ENCODE measurements at places on chromosomes 7 and 10. TPM values are rescaled to one million over a fixed set of nuclear protein-coding genes. Genes with fewer than 3 reads are reported as not detected.

- H3K27ac ChIP-seq = no peak overlapping the region
- H3K4me3 ChIP-seq = no peak overlapping the region
- H3K4me1 ChIP-seq = peaks cover 6% of the 10 kb centered on the region
- no peaks in the 10 kb centered on the region for H3K27me3 ChIP-seq
Measured at GRCh38 chr10:60497364-60497763, 107.7 kb upstream of the ANK3 start.

- H3K4me3 ChIP-seq = peak overlapping the region; percentile 68
- no peaks in the 10 kb centered on the region for H3K36me3 ChIP-seq
- no peak for DNase-seq
- H3K27me3 ChIP-seq = no peaks in the 10 kb centered on the region
- H3K27ac ChIP-seq = peak overlapping the region; percentile 93
Measured at GRCh38 chr7:18494821-18495408, 634 bp upstream of the HDAC9 start.

- peak overlapping the region; percentile 38 for H3K27ac ChIP-seq
- no peak for DNase-seq
- H3K4me3 ChIP-seq = no peak overlapping the region
- H3K4me1 ChIP-seq = peaks cover 18% of the 10 kb centered on the region
- peaks cover 4% of the 10 kb centered on the region for H3K27me3 ChIP-seq
Measured at GRCh38 chr10:88893611-88894010, 13.6 kb downstream of the STAMBPL1 start.

The MARCHF5 gene
- 32.2 TPM for total RNA-seq

The SPDYE6 gene
- total RNA-seq = not detected

- H3K27ac ChIP-seq = no peak overlapping the region
- H3K27me3 ChIP-seq = no peaks in the 10 kb centered on the region
- H3K36me3 ChIP-seq = no peaks in the 10 kb centered on the region
Measured at GRCh38 chr10:672992-673391, 16.5 kb downstream of the DIP2C start.

- no peak overlapping the region for H3K27ac ChIP-seq
- no peak for DNase-seq
- no peak overlapping the region for H3K4me3 ChIP-seq
- H3K4me1 ChIP-seq = no peaks in the 10 kb centered on the region
- H3K36me3 ChIP-seq = no peaks in the 10 kb centered on the region
Measured at GRCh38 chr7:48832303-48832845, 92.0 kb upstream of the CDC14C start.

The FGFR2 gene
- 0.36 TPM for total RNA-seq

DNA sequence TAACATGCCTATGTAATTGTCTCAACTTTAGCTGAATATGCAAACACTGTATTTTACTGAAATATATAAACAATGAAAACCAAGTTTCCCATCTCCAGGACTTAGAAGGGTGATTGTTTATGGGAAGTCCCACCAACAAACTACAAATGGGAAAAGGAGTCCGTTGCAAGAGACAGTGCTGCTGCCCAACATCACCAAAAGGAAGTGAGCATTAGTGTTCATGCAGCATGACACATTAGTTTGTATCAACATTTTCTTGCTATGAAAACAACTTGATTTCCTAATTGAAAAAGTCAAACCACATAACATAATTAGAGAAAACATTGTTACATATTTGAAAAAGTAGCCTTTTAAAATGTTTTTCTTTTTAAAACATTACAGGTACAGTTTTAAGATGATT lies 138.5 kb downstream of the ZNF438 start:
- H3K4me3 ChIP-seq = no peak overlapping the region
- H3K36me3 ChIP-seq = no peaks in the 10 kb centered on the region
- no peaks in the 10 kb centered on the region for H3K4me1 ChIP-seq
- no peaks in the 10 kb centered on the region for H3K27me3 ChIP-seq
- DNase-seq = no peak

DNA sequence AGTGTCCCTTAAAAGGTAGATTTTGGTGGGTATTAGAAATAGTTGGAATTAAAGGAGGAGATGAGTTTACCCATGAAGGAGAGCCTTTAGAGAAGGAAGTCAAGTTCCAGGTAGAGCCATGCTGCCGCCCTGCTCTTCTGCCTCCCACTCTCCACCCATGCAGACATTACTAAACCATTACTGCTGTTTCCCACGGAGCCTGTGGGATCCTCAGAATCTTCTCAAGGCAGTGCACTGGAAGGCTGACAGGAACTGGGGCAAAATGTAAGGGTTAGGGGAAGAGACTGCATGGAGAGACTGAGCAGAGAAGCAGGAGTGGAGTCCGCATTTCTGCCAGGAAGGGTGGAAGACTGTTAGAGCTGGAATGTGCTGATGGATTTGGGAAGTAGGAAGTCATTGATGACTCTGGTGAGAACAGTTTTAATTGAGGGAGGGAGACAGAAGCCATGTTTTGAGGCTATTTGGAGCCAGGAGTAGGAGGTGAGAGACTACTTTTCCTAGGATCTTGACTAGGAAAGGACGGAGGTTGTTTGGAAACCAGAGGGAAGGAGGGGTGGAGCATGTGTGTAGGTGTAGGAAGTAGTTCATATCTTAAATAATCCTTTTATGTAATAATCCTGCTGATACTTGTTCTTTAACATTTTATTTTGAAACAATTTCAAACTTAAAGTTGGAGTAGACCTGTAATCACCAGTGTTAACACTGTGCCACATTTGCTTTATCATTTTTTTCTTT lies 109.0 kb downstream of the CCNY start:
- H3K36me3 ChIP-seq = peaks cover 12% of the 10 kb centered on the region
- peaks cover 75% of the 10 kb centered on the region for H3K4me1 ChIP-seq
- peak overlapping the region; percentile 85 for H3K27ac ChIP-seq
- no peak overlapping the region for H3K4me3 ChIP-seq
- DNase-seq = no peak
- H3K27me3 ChIP-seq = no peaks in the 10 kb centered on the region

DNA sequence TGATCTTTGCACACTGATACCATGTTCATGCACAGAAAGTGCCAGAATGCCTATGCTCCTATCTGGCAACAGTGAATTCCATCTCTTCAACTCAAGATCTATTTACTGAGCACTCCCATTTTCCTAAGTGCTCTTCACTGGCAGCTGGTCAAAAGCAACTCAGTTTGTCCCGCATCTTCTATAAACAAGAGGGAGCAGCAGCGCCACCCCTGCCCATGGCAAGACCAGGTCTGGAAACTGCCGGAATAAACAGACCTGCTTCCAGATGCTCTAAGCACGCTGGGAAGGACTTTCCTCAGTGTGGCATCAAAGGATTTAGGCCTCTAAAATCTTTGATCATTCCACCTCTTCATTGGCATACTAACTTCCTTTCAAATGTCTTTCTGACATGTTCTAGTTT lies 104.4 kb upstream of the MACROH2A2 start:
- no peak overlapping the region for H3K4me3 ChIP-seq
- no peaks in the 10 kb centered on the region for H3K27me3 ChIP-seq
- no peak for DNase-seq
- no peaks in the 10 kb centered on the region for H3K36me3 ChIP-seq
- H3K27ac ChIP-seq = no peak overlapping the region

The PITX3 gene
- 0.85 TPM for total RNA-seq

- no peak for DNase-seq
- H3K4me1 ChIP-seq = peaks cover 13% of the 10 kb centered on the region
- H3K36me3 ChIP-seq = no peaks in the 10 kb centered on the region
- H3K4me3 ChIP-seq = no peak overlapping the region
- peak overlapping the region; percentile 74 for H3K27ac ChIP-seq
- H3K27me3 ChIP-seq = peaks cover 16% of the 10 kb centered on the region
Measured at GRCh38 chr7:157907091-157907490, 570.3 kb downstream of the DNAJB6 start.

GRCh38 chr10:73296946-73297345 lies 44.5 kb upstream of the MRPS16 start:
- H3K27me3 ChIP-seq = no peaks in the 10 kb centered on the region
- no peak overlapping the region for H3K4me3 ChIP-seq
- no peaks in the 10 kb centered on the region for H3K4me1 ChIP-seq
- no peak for DNase-seq

DNA sequence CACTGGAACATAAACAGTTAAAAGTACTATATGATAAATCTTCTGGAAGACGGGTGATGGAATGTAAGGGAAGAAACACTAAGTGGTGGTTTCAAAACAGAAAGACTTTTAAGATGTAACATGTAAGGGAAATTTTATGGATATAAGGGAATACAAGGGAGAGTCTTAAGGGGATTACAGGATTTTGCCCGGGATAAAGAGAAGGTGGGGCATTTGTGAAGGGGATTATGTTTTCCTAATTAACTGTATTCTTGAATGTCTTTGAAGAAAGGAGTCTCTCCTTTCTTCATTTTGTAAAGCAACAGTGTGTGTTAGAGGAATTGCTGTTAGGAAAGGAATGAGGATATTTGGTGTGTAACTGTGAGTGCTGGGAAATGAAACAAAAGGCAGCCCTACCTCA lies 745.2 kb downstream of the AUTS2 start:
- no peak overlapping the region for H3K27ac ChIP-seq
- no peak overlapping the region for H3K4me3 ChIP-seq
- DNase-seq = no peak

GRCh38 chr10:128124813-128125403 lies 1.3 kb downstream of the MKI67 start:
- DNase-seq = no peak
- H3K27ac ChIP-seq = no peak overlapping the region
- H3K4me3 ChIP-seq = peak overlapping the region; percentile 75
- H3K36me3 ChIP-seq = no peaks in the 10 kb centered on the region
- peaks cover 22% of the 10 kb centered on the region for H3K4me1 ChIP-seq

GRCh38 chr10:785089-785860 lies 95.8 kb upstream of the DIP2C start:
- H3K36me3 ChIP-seq = no peaks in the 10 kb centered on the region
- peaks cover 47% of the 10 kb centered on the region for H3K27me3 ChIP-seq
- no peak for DNase-seq
- H3K4me1 ChIP-seq = peaks cover 27% of the 10 kb centered on the region

- no peaks in the 10 kb centered on the region for H3K36me3 ChIP-seq
- H3K27ac ChIP-seq = no peak overlapping the region
Measured at GRCh38 chr10:90420637-90421318, 437.1 kb downstream of the HTR7 start.

The ELN gene
- total RNA-seq = 51.6 TPM

DNA sequence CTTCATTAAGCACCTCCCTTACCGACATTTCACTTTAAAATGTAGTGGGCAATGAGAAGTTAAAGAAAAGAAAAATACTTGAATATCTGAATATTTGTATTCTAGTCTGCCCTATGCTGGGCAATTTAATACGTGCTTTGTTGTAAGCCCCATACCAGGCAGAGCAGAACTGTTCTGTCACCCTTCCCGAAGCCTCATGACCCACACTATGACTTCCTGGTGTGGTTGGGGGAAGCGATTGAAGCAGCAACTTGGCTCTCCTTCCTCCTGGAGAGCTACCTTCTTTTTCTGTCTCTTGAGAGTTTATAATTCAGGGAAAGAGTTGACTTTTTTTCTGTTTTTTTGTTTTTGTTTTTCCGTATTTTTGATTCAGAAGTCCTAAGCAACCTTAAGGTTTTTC lies 243.7 kb downstream of the INHBA start:
- H3K4me1 ChIP-seq = no peaks in the 10 kb centered on the region
- H3K27ac ChIP-seq = no peak overlapping the region
- H3K27me3 ChIP-seq = no peaks in the 10 kb centered on the region
- no peaks in the 10 kb centered on the region for H3K36me3 ChIP-seq

DNA sequence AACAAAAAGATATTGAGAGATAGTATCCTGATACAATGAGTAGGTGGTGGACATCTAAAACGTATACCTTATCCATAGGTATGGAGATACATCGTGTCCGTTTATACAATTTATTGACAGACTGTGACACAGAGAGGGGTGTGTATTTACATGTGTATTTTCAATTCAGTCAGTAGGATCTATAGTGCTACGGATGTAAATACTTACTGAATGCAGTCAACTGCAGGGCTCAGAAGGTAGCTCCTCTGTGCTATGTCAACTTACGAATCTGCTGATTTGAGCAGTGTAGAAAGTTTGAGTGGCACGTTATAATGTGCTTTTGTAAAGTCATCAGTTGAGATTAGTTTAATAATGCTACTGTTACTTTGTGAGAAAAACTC lies 626 bp downstream of the ZNF804B start:
- H3K27me3 ChIP-seq = peaks cover 84% of the 10 kb centered on the region
- DNase-seq = no peak
- peaks cover 19% of the 10 kb centered on the region for H3K4me1 ChIP-seq
- H3K4me3 ChIP-seq = peak overlapping the region; percentile 63
- no peak overlapping the region for H3K27ac ChIP-seq

The LIPK gene
- total RNA-seq = not detected

- H3K27ac ChIP-seq = no peak overlapping the region
- peaks cover 47% of the 10 kb centered on the region for H3K27me3 ChIP-seq
- H3K4me1 ChIP-seq = peaks cover 17% of the 10 kb centered on the region
- no peak overlapping the region for H3K4me3 ChIP-seq
- DNase-seq = no peak
Measured at GRCh38 chr7:151384352-151384697, 25.5 kb downstream of the WDR86 start.

GRCh38 chr10:62243647-62243997 lies 25.0 kb downstream of the RTKN2 start:
- peaks cover 10% of the 10 kb centered on the region for H3K4me1 ChIP-seq
- H3K4me3 ChIP-seq = peak overlapping the region; percentile 8
- peak overlapping the region; percentile 55 for H3K27ac ChIP-seq
- no peaks in the 10 kb centered on the region for H3K27me3 ChIP-seq

The PLXNA4 gene
- total RNA-seq = 18.1 TPM

GRCh38 chr10:14259696-14260566 lies 70.8 kb downstream of the FRMD4A start:
- H3K36me3 ChIP-seq = no peaks in the 10 kb centered on the region
- peaks cover 20% of the 10 kb centered on the region for H3K27me3 ChIP-seq
- no peaks in the 10 kb centered on the region for H3K4me1 ChIP-seq
- no peak overlapping the region for H3K4me3 ChIP-seq
- no peak for DNase-seq

GRCh38 chr7:139566736-139567646 lies 43.5 kb downstream of the CLEC2L start:
- no peaks in the 10 kb centered on the region for H3K4me1 ChIP-seq
- no peak overlapping the region for H3K27ac ChIP-seq
- DNase-seq = no peak
- no peak overlapping the region for H3K4me3 ChIP-seq
- peaks cover 44% of the 10 kb centered on the region for H3K36me3 ChIP-seq

DNA sequence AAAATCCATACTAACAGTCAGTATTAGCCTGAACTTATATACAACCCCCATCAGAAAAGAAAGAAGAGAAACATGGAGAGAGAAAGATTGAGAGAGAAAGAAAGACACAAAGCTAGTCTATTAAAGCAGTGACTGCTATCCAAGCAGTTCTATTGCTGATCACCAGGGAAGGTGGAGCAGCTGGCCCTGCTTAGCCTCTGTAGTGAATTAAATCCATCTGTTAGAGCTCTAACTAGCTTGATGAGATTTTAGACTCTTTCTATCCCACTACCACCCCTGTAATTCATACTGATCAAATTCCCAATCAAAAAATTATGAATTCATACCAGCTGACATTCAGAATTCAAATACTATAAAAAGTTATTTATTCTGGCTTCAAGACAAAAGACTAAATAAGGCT lies 486.0 kb upstream of the LRRN3 start:
- H3K4me3 ChIP-seq = no peak overlapping the region
- H3K27me3 ChIP-seq = no peaks in the 10 kb centered on the region
- H3K36me3 ChIP-seq = no peaks in the 10 kb centered on the region
- no peak for DNase-seq
- no peaks in the 10 kb centered on the region for H3K4me1 ChIP-seq

GRCh38 chr7:139777133-139777891 lies 486 bp downstream of the HIPK2 start:
- no peaks in the 10 kb centered on the region for H3K27me3 ChIP-seq
- peaks cover 5% of the 10 kb centered on the region for H3K36me3 ChIP-seq
- H3K27ac ChIP-seq = peak overlapping the region; percentile 94
- DNase-seq = peak; percentile 52
- peaks cover 55% of the 10 kb centered on the region for H3K4me1 ChIP-seq

GRCh38 chr7:123994449-123994848 lies 38.4 kb downstream of the TMEM229A start:
- H3K4me3 ChIP-seq = no peak overlapping the region
- no peak for DNase-seq
- H3K27me3 ChIP-seq = no peaks in the 10 kb centered on the region
- no peaks in the 10 kb centered on the region for H3K36me3 ChIP-seq
- peaks cover 5% of the 10 kb centered on the region for H3K4me1 ChIP-seq

Measured in left ventricle myocardium inferior (tissue), 1 donor.